ENCODE measurements at places on chromosomes 12 and 14.
A peak's percentile ranks its signal among the peaks of the same experiment; 100 is the strongest.

DNA sequence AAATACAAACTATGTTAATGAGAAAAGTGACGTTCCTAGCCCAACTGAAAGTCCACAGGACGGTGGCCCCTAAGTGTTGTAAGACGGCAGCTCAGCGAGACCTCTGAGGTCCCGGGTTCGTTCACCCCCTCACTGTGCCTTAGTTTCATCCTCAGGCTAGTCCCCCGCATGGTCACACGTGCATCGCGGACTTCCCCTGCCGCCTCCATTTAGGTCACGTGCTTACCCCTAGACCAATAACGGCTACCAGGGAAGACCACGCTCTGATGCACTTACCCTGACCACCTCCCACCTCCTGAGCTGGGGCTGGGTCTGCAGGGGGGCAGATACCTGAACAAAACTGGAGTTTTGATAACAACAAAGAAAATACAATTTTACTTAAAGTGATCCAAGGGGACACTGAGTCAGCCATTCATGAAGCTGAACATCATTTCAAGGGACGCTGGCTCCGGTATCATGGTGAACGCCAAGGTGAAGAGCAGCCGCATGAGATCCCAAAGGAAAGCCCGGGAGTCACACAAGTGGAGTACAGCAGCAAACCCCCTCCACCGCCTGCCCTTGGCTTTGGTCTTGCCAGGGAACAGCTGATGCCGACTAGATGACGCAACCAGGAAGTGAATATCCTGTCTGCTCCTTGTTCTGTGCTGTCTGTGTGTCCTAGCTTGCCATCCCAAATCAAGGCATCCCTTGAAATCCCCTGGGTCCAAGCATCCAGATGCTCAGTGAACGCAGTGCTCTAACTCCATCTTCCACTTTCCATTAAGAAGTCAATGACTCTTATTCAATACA, 274.1 kb downstream of the PCNX1 start:
- no peak for DNase-seq

DNA sequence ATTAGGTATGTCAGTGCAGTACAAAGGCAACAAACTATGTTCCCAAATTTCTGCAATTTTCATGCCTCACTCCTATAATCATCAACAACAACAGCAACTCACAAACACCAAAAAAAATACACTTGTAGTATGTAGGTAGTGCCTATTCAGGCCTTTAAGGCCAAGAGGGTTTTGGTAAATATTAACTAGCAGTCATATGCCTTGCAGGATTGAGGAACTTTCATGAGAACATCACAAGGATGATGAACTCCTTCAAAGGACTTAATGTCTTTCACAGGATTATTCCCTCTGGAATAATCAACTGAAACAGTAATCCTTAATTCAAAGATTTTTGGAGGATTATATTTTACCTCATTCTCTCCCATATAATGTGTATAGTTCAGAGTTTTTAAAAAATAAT, 293.8 kb downstream of the NOVA1 start:
- DNase-seq = no peak

DNA sequence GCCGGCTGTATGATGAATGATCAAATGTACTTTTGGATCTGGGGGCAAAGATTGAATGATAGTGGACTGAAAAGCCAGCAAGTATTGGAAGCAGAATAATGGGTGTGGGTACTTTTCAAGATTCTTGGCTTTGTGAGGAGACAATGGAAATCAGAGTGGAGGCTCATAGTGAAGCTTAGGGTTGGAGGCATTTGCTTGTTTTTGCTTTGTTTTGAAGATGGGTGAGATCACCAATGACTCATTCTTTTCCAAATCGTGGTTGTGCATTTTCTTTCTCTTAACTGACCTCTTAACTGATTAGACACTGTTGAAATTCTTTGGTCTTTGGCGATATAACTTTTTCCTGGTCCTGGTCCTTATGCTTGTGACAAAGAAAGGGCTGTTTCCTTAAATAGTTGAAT, 54.4 kb downstream of the PELI2 start:
- DNase-seq = peak; percentile 41

DNA sequence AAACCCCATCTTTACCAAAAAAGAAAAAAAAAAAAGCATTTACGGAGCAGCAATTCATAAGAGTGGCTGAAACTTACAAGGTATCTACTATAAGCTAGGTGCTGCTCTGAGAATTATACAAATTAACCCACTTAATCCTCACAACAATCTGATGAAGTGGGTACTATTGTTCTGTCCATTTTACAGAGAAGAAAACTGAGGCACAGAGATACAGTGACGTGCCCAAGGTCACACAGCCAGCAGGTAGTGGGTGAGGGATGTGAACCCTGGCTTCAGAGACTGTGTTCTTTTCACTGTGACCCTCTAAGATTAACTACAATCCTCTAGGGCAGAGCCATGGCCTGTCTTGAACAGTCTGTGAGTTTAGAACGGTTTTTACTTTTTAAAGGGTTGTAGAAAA, 3.3 kb downstream of the DDX54 start:
- no peak for DNase-seq

DNA sequence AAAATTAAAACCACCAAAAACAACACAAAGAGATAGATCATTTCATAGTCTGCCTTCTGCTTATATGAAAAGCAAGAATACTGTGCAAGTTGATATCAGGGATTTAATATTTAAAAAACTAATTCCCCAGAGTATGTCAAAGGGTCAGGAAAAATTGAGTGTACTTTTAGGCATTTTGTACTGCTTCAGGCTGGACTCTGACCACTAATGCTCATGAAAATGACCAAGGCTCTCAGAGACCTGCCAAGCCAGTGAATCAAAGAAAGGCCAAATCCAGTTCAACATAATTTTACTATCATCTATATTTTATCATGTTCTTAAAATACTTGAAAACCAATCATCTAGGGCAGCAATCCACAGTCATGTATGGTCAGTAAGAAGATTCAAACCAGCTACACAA, 66.0 kb downstream of the TTC7B start:
- no peak for DNase-seq

DNA sequence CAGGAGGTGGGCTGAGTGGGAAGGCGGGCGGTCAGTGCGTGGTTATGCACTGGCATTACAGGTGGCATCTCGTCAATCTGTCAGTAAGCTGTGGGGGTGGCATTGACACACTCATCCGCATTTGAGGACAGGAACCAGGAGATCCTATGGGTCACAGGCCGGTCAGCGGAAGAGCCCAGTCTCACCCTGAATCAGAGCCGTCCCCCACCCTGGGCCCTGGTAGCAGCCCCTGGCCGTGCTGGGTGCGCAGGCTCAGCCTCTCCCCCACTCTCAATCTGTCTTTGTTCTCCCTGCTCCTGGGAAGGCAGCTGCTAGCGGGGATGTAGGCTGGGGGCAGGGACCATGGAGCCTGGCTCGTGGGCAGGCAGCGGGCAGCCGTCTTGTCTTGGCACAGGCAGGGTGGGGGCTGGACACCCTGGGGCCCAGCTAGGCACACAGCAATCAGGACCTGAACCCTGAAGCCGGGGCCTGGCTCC, 5.1 kb downstream of the INF2 start:
- no peak for DNase-seq

DNA sequence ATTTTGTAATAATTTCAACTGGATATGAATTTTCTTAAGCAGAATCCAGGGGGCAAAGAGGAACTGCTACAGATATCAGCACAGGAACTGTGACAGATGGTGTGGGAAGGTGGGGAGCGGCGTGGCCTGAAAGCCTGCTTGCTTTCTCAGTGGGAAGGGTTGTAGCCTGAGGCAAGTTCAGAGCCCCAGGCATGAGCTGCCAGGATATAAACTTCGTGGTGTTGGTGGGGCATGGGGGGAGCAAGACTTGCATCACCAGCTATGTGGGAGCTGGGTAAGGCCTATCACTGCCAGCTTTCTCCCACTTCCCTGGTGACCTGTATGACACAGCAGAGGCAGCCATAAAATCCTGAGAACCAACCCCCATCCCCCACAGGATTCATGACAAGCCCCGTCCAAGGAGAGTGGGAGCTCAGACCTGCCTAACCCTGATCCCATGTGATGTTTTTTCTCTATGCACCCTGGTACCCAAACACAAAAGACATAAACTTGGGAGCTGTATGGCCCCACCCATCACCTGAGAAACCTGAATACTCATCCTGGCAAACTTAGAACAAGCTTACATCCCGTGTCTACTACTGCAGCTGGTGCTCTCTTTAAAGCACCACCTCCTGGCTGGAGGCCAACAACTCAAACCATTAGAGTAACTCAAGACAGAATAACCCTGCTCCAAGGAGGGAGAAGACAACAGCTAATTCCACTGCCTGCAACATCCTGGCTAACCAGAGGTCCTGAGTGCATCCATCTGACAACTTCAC, 16.5 kb downstream of the CLEC1A start:
- no peak for DNase-seq

DNA sequence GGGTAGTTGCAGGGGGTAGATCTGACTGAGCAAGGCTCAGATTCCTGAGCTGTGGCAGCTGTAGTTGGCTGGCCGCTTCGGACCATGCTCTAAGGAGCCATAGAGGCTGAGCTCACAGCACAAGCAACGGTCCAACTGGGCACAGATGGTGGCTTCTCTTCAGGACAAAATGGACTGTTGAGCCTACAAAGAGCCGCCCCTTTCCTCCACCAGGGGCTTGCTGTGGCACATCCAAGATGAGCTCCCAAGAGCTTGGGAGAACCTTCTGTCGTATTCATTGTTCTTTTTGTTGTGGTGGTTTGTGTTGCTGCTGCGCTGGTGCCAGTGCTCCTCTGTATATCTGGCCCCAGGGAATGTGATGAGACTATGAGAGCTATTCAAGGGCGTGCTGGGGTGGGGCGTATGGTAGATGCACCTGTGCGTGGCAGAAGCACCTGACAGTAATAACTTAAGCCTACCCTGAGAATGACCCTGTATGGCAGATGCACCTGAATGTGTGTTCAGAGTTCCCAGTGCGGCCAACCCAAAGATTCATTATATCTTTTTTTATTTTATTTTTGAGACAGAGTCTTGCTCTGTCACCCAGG, 17.8 kb upstream of the LGALS3 start:
- DNase-seq = no peak
